Stimulated activated CD4-positive, alpha-beta T cell treated with anti-CD3 and anti-CD28 coated beads, Interleukin-12 subunit alpha, Interleukin-12 subunit beta, amount 100 ng/mL, for 48 hours (primary cell): ENCODE measurements at places on chromosomes 4 and X.

- DNase-seq: no peak
Observed at GRCh38 chr4:931194-931959, 739 bp downstream of the GAK start.

GRCh38 chrX:5788910-5789309 is 439.8 kb downstream of the NLGN4X start:
- no peak for DNase-seq

DNA sequence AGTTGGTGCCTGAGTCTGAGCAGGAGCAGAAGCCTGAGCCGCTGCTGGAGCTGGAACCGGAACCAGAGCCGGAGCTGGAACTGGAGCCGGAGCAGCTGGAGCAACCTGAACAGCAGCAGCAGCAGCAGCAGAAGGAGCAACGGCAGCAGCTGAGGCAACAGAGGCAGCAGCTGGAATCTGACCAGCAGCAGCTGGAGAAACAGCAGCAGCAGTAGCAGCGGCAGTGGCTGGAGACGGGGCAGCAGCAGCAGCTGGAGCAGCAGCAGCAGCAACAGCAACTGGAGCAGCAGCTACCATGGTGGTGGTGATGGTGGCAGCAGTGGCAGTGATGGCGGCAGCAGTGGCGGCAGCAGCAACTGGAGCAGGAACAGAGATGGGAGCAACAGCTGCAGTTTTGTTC is 61.5 kb downstream of the AMOT start:
- no peak for DNase-seq

- DNase-seq: no peak
Observed at GRCh38 chr4:121978172-121978516, 26.3 kb upstream of the TRPC3 start.

GRCh38 chr4:2745981-2746806 is 9.9 kb downstream of the TNIP2 start:
- DNase-seq: peak; percentile 94

DNA sequence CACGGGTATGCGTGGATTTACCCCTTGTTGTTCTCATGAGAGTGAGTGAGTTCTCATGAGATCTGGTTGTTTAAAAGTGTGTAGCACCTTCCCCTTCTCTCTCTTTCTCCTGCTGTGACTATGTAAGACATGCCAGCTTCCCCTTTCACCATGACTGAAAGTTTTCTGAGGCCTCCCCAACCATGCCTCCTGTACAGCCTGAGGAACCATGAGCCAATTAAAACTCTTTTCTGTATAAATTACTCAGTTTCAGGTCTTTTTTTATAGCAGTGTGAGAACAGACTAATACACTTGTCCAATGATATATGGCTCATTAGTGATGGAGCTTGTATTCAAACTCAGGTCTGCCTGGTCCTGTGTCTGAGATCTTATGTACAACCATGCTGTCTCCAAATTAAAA is 28.5 kb upstream of the RTL3 start:
- DNase-seq: no peak

DNA sequence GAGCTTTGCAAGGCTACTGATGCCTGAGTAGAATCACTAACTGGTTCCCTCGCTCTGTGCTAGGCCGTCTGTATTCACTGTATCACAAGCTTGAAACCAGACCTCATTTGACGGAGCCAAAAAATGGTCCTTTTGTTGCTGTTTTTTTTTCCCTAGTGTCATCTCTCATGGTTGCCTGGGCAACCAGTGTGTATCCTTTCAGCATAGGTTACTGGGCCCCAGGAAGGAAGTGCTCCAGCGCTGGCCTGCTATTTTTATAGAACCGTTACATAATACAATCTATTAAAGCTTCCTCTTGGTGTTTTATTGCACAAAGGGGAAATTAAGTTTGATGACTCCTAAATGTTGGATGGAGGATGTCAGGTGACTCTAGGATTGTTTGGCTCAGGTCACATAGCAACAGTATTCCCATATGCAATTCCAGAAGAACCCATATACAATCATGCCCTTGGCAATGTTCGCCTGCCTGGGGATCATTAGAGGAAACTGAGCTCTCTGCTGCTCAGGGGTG is 220.4 kb downstream of the SPRY1 start:
- no peak for DNase-seq

GRCh38 chr4:38673130-38673978 is 9.4 kb downstream of the KLF3 start:
- DNase-seq: no peak

GRCh38 chr4:2929469-2929868 is 33.7 kb downstream of the NOP14 start:
- DNase-seq: no peak

GRCh38 chr4:183142571-183143550 is 43.8 kb downstream of the WWC2 start:
- DNase-seq: no peak

DNA sequence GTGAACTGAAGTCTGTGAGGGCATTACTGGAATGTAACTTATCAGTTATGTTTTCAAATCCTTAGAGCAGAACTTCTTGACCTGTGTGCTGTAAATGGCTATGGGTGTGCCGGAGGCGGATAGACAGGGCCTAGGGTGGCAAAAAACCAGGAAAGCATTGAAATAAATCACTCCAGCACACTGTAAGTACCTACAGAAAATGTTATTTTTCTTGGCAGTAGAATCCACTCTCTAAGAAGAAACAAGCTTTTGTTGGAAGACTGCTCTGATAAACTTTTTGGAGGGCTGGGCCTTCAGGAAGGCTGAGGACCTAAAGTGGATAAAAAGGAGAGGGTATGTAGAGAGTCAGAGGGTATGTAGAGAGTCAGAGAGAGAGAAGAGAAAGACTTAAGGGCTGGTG is 14.9 kb downstream of the CPE start:
- no peak for DNase-seq

GRCh38 chr4:185457136-185457535 is 14.4 kb downstream of the CCDC110 start:
- no peak for DNase-seq

DNA sequence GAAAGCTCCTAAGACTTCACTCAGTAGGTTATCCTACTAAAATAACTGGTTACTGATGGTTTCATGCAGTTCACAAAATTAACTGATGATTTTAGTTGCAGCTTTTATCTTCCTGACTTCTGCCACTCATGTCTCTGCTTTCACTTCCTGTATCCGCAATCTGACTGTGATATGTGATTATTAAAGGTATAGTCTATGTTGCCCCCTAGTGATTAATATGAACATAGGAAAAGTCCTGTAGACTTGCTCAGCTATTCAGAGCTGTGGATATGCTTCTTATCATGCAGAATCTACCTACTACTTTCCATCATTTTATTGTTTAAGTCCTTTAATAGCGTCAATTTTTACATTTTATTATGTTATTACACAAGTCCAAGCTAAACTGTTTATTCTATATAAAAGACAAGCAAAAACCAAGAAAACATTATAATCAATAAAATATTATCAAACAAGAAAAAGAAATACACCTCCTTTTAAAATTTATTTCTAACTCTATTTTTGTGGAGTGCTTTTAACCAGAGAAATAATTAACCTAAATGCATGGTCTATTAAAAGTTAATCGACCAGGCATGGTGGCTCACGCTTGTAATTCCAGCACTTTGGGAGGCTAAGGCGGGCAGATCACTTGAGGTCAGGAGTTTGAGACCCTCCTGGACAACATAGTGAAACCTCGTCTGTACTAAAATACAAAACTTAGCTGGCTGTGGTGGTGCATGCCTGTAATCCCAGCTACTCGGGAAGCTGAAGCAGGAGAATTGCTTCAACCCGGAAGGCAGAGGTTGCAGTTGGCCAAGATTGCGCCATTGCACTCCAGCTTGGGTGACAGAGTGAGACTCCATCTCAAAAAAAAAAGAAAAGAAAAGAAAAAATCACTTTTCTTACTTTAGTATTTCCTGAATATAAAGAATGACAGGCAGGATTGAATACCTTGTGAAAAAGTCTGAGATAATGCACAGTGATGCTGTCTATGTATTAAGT is 40.4 kb upstream of the TLR2 start:
- no peak for DNase-seq

DNA sequence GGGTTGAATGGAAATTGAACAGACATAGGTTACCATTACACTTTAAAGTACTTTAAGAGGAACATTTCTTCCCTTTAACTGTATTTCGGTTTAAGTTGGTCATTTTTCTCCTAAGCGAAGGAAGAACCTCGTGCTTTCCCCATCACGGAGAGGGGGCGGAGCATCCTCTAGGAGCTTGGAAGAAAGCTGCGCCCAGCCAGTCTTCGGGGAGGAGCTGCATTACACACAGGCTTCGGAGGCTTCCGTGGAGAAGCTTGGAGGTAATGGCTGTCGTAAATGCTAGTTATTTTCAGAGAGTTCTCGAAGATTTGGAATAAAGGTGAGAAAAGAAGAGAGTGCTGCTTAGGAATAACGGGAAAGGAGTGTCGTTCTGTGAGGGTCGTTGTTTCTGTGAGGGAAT is at the start of gene PWWP3B:
PWWP3B (plus strand) TSS at position 199 of the 400 bp plus-strand sequence. CDS start 37,128 bp downstream, outside the sequence.
- DNase-seq: no peak

- peak; percentile 59 for DNase-seq
Observed at GRCh38 chrX:41334363-41335197, 618 bp downstream of the DDX3X start.

GRCh38 chr4:11343536-11343935 is 85.2 kb downstream of the HS3ST1 start:
- DNase-seq: no peak

- DNase-seq: no peak
Observed at GRCh38 chr4:45099471-45099870, 373.1 kb upstream of the GNPDA2 start.

DNA sequence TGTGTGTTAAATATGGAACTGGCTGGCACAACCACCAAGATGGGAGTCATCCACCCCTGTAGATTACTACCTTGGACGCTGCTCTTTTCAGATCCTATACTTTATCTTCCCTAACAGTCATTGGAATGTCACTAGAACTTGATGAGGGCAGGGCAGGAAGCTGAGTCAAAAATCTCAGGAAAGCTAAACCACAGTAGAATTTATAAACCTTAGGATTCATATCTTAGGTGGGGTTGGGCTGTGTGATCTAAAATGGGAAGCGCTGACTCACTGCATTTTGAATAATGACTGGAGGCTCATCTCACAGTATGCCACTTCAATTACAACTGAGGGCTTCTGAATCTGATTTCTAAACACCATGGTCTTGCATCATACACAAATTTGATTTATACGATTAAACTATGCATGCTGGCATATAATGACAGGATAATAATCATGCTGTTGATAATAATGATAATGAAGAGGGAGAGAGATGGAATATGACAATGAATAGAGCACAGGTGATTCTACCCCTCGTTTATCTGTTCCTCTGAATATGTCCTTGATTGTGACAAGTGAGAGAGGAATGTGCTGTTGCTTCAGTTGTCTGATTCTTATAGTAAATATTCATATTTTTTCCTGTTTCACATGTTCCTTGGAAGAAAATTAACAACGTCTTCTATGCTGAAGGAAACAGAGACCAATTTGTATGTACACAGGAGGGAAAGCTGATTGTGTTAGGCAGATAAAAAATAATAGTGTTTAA is 270.3 kb upstream of the HS3ST1 start:
- DNase-seq: no peak

- no peak for DNase-seq
Observed at GRCh38 chr4:184815046-184815877, 10.5 kb downstream of the ACSL1 start.

DNA sequence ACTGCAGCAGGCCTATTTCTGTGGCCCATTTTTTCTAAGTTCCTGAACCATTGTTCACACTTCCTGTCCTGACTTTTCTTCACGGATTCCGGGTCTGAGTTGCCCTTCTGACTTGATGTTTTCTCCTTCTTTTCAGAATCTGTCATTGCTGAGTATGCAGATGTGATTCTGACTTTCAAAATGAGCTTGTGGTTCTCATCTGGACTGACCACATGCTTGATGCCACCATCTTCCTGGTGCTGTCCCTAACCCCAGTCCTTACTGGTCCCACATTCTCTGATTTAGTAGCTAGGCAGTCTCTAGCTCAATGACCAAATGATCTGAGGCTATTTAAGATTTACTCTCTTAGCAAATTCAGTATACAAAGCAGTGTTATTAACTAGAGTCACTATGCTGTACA is 822.3 kb upstream of the TENM3 start:
- no peak for DNase-seq

- DNase-seq: no peak
Observed at GRCh38 chr4:40223343-40223742, 26.5 kb downstream of the RHOH start.

DNA sequence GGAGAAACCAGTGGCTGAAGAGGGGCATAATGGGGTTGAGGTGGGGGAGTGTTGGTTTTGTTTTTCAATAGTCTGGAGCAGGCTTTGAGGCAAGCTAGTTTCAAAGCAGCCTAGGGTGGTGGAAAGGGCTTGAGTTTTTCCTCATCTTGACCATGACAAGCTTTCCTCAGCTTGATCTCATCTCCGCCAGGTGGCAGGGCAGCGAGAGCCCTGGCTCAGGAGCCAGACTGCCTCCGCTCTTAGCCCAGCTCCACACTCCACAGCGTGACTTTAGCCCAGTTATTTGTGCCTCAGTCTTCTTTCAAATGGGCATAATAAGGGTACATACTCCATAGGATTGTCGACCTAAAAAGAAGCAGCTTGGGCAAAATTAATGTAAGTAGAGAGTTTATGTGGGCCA is 29.9 kb upstream of the SOWAHD start:
- DNase-seq: no peak

- DNase-seq: no peak
Observed at GRCh38 chrX:23332888-23333821, 1.5 kb upstream of the PTCHD1 start.

GRCh38 chr4:189396435-189396834 is 544.2 kb upstream of the FRG1 start:
- DNase-seq: no peak

- DNase-seq: no peak
Observed at GRCh38 chr4:1821679-1822567, 28.8 kb downstream of the FGFR3 start.
